ENCODE measurements at places on chromosomes 7 and 10.

- DNase-seq = no peak
Measured at GRCh38 chr10:75283671-75284470, 48.1 kb upstream of the COMTD1 start.

- DNase-seq = no peak
Measured at GRCh38 chr7:38539477-38540081, 91.6 kb downstream of the AMPH start.

DNA sequence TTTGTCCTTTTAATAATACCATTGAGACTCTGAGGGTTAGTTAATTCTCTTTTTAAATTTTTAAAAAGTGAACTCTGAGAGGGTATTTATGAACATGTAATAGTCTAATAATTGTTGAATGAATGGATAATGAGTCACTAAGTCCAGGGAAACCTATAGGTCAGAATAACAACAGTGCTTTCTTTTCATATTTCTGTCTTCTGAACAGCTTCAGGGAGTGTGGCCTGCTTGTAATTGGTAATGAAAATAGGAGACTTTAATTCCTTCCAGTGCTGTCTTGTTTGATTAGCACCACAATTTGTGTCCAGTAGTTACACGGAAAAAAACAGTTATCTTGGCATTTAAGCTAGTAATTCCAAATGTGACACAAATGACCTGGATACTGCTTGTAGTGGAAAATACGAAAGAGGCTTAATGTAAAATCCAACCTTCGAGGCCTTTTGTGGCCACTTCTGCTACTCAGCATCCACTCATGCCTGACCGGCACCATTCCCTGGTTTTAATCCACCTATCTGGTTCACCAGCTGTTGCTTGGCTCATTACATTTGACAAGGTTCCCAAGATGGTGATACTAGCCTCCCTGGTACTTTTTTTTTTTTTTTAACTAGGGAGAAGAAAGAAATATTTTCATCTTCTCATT, 149.3 kb upstream of the IMMP2L start:
- DNase-seq = no peak

DNA sequence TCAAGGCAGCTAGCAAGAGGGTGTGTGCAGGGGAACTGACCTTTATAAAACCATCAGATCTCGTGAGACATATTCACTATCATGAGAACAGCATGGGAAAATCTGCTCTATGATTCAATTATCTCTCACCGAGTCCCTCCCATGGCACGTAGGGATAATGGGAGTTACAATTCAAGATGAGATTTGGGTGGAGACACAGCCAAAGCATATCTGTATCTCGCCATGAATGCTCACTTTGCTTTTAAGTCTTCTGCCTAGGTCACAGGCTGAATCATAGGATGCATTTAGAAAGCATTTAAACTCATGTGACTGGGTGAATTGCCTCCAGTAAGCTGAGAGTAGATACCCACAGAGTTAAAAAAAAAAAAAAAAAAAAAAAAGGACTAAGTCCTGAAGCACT, 220.0 kb downstream of the AGMO start:
- DNase-seq = no peak

DNA sequence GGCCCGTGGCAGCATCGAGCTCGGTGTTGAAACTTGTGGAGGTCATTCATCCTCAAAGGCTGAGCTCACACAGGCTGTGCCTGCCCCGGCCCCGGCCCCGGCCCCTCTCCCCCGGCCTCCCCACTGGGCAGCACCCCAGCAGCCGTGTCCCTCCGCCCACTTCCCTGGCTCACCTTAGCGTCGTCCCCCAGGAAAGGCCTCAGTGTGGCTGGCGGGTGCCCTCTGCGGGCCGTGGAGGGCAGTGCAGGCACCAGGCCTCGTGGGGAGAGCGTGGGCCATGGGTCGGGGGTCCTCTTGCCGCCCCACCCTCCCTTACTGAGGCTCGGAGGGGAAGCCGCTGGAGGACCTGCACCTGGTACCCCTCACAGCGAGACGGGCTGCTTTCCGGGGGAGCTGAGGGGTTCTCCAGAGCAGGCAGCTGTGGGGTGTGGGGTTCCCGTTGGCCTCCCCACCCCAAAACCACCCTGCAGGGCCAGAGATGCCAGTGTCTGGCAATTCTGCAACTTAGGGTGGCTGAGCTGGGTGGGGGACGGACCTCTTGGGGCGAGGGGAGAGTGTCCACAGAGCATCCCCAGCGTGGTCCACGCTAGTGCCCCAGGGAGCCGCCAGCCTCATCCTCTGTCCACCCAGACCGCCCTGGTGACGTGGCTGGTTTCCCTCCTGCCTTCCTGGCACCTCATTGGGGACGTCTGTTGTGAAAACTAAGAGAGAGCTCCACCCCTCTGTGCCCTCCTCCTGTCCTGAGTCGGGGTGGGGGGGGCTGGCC, 44.2 kb upstream of the DPYSL4 start:
- peak; percentile 42 for DNase-seq

DNA sequence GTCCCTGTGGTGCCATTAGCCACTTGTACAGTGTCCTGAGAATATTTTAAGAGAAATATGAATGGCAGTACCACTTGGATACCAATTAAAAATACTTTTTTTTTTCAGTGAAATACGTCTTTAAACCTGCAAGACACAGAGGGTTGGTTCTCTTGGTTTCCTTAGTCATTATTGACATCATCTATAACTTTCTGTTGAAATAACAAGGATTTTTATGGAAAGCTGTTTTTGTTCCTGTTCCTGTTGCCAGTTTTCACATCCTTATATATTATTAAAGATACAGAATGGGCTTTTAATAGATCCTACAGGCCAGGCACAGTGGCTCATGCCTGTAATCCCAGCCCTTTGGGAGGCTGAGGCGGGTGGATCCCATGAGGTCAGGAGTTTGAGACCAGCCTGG, 579.9 kb downstream of the AUTS2 start:
- no peak for DNase-seq

GRCh38 chr10:22816298-22816653, 101.9 kb upstream of the PIP4K2A start:
- no peak for DNase-seq

DNA sequence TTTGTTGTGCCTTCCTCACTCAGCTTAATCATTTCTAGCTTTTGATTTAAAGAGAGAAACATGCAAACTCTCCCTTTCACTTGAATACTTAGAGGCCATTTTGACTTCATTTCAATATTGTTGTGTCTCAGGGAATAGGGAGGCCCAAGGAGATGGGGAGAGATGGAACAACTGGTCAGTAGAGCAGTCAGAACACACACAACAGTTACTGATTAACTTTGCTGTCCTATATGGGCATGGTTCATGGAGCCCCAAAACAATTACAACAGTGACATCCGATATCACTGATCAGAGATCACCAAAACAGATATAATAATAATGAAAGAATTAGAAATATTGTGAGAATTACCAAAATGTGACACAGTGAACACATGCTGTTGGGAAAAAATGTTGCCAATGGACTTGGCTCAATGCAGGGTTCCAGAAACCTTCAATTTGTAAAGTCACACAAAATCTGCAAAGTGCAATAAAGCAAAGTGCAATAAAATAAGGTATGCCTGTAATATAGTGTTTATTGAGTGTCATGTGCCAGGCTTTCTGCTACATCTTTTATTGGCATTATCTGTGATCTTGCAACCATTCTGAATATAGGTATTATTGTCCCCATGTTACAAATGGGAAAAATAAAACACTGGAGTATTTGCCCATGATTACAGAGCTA, 38.2 kb downstream of the CCDC71L start:
- DNase-seq = no peak

GRCh38 chr10:60172363-60172990, 217.2 kb downstream of the ANK3 start:
- DNase-seq = no peak

DNA sequence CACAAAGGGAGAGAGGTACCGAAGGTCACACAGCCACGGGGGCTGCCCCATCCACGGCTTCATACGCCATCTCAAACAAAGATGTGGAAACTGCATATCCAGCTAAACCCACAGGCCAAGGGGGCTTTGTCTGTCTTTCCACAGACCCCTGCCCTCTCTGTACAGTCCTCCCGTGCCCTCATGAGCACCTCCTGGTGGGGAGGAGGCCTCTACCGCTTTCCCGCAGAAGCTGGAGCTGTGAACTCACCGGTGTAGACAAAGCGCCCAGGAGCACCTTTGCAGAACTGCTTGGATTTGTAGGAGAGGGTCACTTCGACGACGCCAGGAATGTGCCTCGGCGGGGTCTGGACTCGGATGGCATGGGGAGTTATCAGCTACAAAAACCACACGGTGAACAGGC, 97.2 kb downstream of the EBF3 start:
- DNase-seq = no peak

GRCh38 chr7:99868246-99868645, 8.6 kb downstream of the OR2AE1 start:
- no peak for DNase-seq

DNA sequence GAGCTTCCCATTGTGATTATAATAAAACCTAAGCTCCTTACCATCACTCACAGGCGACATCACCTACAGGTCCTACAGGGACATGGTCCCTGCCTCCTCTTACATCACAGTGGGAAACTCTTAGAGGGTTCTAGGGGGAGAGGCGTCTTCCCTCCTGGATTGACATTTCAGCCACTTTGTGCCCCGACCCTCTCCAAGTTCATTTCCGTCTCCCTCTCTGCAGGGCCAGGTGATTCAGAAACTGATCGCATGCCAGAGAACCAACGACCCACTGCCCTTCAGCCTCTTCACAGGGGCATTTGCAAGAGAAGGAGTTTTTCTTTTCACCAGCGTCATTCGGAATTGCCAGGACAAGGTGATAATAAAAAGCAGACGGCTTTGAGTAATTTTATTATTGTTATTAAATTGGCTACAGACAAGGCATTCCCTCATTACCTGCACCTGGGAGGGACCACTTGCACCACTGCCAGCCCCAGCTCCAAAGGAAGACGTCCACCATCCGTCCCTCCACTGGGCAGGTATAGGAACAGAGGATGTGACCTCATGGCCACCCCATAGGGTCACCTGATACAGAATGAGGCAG, 85.8 kb upstream of the CUX1 start:
- no peak for DNase-seq

GRCh38 chr10:48287417-48288391, 13.2 kb upstream of the FRMPD2 start:
- DNase-seq = no peak

DNA sequence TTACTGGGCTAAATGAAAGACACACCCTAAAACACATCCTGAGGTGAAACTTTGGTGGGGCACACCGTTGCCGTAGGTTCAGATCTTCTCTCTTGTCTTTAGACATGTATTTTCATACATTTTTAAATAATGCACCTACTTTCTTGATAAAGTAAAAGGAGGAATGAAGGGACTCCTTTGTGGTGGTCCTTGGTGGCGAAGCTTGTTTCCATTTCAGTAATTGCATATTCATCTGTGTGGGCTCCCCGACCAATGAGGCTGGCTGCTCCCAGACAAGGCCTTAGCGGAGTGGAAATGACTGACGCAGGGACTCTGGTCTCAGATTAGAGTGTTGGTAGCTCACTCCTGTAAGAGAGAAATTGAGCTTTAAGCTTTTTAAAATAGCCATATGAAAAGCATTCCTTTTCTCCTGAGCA, 815 bp downstream of the CCSER2 start:
- peak; percentile 27 for DNase-seq

DNA sequence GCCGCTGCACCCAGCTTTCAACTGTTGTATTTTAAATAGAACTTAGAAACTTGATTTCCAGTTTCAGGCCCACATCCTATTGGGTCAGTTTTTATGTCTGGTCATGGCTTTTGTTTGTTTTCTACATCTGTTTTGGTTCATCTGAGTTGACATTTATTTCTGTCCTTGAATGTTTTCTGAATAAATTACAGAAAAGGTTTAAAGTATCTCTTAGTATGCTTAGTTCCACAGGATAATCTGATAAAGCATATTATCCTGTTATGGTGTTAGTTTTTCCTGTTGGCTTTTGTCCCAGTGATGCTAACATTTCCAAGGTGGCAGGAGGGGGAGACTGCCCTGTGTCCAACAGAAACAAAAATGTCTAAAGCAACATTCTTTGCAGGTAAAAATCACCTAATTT, 733.2 kb downstream of the INHBA start:
- no peak for DNase-seq

GRCh38 chr7:134396031-134396430, 62.9 kb downstream of the AKR1B1 start:
- DNase-seq = no peak

GRCh38 chr7:39650676-39651075, 27.3 kb downstream of the RALA start:
- no peak for DNase-seq

GRCh38 chr10:86450806-86451603, 70.6 kb downstream of the WAPL start:
- no peak for DNase-seq

GRCh38 chr7:96284240-96284639, 37.7 kb downstream of the SLC25A13 start:
- no peak for DNase-seq

- DNase-seq = no peak
Measured at GRCh38 chr7:159329818-159330378, 185.2 kb upstream of the VIPR2 start.

- no peak for DNase-seq
Measured at GRCh38 chr7:119713606-119714005, 559.4 kb upstream of the KCND2 start.

GRCh38 chr7:128781126-128781525, 5.5 kb upstream of the OPN1SW start:
- DNase-seq = no peak

DNA sequence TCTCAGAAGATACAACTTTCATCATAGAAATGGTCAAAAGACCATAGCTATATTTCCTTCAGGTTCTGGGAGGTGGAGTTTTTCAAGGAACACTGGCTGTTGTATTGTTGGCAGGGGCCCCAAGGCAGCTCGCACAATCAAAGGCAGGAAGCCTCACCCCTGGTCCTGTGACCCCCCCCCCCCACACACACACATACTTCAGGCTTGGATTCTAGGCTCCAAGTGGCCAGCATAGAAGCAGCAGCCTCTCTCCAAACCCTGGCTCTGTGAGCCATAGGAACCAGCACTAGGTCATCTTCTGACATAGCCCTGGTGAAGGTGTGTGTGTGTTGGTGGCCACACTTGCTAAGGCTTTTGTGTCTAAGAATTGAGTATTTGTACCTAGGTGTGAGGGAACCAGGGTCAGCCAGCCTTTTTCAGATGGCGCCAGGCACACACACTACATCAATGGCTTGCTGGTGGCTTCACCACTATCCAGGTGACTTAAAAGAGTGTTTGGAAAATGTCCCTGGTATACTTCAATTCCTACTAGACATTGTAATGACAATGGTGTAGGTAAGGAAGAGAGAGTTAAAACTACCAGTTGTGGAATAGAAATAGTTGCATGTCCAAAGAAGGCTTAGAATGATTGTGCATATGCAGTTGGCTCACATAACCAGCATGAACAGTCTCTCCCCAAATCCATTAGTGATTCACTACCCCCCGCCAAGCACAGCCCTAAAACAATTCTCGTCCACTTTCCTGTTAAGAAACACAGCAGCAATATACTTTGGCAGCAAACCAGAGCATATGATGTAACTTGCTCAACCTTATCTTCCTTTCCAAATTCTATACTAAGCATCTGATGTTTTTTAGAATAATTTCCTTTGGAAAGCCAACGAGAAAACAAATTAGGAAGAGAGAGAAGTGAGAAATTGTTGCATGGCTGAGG, 91.3 kb downstream of the AVL9 start:
- DNase-seq = no peak

DNA sequence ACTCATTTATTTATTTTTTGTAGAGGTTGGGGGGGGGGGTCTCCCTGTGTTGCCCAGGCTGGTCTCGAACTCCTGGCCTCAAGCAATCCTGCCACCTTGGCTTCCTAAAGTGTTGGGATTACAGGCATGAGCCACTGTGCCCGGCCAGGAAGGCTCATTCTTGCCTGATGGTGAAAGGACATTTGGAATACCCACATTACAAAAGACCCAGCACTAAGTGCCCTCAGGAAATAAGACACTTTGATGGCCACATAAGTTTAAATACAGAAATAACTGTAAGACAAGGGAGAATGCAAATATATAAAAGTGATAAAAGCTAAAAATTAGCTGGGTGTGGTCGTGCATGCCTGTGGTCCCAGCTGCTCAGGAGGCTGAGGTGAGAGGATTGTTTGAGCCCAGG, 8.0 kb upstream of the SERPINE1 start:
- DNase-seq = no peak
